NCI-H187 treated with DMSO at 0.1 percent for 48 hours (cell line): ENCODE measurements at places on chromosomes 7 and 10.

DNA sequence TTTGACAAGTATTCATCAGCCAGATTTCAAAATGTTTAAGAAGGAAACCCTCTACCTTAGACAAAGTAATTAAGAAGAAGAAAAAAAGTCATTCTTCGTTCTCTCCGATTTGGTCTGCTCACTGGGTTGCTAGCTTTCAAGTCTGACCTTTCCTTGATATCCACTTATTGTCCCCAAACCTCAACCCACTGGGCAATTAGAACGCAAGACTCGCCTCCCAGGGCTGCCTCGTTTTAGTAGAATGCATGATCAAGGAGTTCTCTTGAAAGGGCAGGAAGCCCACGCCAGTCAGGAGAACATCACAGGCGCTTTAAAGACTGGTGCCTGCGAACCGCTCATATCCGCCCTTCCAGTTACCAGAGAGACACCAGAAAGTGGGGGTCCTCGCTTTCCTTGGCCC lies 637.7 kb downstream of the PARD3 start:
- DNase-seq: no peak

- DNase-seq: no peak
Observed at GRCh38 chr7:37142958-37143357, 305.7 kb downstream of the ELMO1 start.

- no peak for DNase-seq
Observed at GRCh38 chr10:124741922-124742412, 2.2 kb downstream of the FAM53B start.

DNA sequence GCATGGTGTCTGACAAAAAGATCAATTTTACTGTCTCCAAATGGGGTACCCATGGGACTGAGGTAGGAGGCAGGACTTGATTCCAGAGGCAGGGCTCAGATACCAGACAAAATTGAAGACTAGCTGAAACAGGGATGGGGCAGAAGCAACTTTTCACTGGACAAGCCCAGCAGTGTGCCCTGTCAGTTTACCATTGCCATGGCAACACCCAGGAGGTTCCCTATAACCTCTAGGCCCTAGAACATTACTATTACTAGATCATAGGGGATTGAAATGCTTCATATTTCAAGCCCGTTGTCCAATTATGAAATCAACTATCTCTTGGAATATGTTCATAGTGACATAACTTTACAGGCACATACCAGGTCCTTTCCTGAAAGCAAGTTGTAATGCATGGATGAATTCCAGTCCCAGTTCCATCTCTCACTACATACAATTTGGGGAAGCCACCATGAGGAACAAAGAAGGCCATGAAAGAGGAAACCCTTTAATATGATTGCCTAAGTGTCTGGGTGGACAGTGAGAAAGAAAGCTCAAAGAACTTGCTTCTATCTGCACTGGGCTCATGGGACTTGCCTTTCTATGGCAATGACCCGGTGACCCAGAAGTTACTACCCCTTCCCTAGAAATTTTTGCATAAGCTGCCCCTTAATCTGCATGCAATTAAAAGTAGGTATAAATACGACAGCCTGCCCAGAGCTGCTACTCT lies 557.9 kb downstream of the KCNMA1 start:
- no peak for DNase-seq

DNA sequence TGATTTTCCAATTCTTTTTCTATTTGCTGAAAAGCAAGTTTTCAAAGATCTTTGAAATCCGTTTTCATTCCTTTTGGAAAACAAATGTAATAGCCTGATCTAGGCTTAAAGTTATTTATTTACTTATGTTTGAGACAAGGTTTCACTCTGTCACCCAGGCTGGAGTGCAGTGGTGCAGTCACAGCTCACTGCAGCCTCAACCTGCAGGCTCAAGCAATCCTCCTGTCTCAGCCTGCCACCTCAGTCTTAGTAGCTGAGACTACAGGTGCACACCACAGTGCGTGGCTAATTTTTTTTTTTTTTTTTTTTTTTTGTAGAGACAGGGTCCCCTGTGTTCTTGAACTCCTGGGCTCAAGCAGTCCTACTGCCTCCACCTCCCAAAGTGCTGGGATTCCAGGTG lies 4.6 kb downstream of the ST7 start:
- no peak for DNase-seq

GRCh38 chr10:11294831-11295450 lies 277.3 kb downstream of the CELF2 start:
- DNase-seq: no peak

- no peak for DNase-seq
Observed at GRCh38 chr7:67618556-67619162, 622.0 kb downstream of the TYW1 start.

- no peak for DNase-seq
Observed at GRCh38 chr10:86247588-86247987, 119.0 kb downstream of the GRID1 start.

DNA sequence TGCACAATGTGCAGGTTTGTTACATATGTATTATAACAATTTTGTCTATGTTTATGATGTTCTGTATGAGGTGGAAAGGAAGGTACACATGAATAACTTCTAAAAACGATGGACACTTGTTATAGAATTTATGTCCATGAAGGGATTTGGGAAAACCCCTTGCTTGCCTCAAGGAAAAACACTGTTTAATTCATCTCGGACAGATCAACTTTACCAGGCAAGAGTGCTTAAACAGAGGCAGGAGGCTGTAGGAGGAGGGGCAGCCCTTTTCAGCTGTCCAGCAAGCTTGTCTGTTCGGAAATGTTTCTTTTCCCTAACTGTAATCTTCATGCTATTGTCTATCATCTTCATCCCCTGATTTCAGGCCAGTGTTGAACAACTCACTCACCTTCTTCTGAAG lies 200.9 kb downstream of the CDC14C start:
- DNase-seq: no peak

DNA sequence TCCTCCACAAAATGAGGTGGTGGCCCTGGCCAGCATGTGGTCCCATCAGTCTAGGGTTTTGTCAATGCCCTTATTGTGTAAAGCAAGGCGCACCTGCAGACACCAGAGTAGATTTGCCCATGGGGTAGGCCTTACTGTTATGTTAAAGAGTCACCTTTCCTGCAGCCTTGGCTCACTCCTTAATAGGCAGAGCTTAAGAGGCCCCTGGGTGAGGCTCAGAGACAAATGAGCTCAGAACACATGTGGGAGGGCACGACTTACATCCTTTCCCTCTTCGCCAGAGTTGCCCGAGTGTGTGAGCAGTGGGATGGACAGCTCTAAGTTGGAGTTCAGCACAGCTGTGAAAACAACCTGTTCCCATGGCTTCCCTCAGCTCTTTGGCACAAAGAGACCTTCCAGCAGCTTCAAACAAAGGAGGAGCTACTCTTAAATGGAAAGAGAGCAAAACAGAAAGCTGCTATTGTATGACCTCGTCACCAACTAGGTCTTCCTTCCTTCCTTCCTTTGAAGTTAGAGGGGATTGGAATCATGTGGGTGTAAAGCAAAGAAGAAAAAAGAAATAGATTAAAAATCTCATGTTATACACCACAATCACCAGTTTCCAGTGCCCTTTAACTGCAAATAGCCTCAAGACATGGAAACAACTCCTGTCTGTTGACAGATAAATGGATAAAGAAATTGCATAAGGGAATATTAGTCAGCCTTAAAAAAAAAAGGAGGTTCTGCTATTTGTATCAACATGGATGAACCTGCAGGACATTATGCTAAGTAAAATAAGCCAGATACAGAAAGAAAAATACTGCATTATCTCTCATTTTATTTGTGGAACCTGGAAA lies 11.9 kb upstream of the XPNPEP1 start:
- DNase-seq: no peak

GRCh38 chr7:59079-60016 lies 133.0 kb upstream of the FAM20C start:
- DNase-seq: no peak

GRCh38 chr7:23472046-23472445 lies 1.8 kb upstream of the IGF2BP3 start:
- DNase-seq: no peak

GRCh38 chr7:134293002-134293740 lies 23.6 kb downstream of the SLC35B4 start:
- DNase-seq: no peak

DNA sequence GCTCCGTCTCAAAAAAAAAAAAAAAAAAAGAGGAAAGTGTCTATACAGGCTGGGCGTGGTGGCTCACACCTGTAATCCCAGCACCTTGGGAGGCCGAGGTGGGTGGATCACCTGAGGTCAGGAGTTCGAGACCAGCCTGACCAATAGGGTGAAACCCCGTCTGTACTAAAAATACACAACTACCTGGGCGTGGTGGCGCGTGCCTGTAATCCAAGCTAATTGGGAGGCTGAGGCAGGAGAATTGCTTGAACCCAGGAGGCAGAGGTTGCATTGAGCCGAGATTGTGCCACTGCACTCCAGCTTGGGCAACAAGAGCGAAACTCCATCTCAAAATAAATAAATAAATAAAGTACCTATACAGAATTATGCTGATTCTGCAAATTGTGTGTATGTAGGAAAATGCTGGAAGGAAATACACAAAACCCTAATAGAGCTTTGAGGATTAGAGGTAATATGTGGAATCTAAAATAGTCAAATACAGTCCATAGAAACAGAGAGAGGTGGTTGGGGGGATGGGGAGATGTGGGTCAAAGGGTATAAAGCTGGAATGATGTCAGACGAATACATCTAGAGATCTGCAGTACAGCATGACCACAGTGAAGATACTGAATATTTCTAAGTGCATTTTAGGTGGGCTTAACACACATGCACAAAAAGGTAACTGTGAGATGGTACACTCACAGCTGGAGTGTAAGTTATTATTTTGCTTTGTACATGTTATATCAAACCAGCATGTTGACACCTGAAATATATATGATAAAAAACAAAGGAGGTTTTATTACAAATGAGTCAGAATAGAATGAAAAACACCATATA lies 174.5 kb upstream of the KLF14 start:
- no peak for DNase-seq

GRCh38 chr7:27212497-27213432 lies 12.9 kb upstream of the HOXA13 start:
- DNase-seq: no peak

- no peak for DNase-seq
Observed at GRCh38 chr7:157429001-157429679, 92.3 kb downstream of the DNAJB6 start.

GRCh38 chr7:1761097-1761496 lies 91.0 kb downstream of the ELFN1 start:
- no peak for DNase-seq

DNA sequence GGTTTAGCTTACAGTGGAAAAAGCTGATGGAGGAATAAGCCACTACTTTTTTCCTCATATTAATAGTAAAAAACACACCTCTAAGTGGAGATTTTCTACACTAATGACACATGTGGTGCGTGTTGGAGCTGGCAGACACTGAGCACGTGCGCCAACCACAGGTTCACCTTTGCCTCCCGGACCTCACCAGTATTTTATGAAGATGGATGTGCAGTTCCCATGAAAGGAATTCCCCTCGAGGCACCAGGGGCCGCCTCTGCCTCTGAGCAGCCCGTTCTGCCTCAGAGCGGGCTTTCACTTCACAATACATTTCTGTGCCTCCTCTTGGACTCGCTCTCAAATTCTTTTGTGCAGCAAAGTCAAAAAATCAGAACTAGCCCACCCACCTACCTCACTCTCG lies 477.5 kb upstream of the ADARB2 start:
- DNase-seq: no peak

DNA sequence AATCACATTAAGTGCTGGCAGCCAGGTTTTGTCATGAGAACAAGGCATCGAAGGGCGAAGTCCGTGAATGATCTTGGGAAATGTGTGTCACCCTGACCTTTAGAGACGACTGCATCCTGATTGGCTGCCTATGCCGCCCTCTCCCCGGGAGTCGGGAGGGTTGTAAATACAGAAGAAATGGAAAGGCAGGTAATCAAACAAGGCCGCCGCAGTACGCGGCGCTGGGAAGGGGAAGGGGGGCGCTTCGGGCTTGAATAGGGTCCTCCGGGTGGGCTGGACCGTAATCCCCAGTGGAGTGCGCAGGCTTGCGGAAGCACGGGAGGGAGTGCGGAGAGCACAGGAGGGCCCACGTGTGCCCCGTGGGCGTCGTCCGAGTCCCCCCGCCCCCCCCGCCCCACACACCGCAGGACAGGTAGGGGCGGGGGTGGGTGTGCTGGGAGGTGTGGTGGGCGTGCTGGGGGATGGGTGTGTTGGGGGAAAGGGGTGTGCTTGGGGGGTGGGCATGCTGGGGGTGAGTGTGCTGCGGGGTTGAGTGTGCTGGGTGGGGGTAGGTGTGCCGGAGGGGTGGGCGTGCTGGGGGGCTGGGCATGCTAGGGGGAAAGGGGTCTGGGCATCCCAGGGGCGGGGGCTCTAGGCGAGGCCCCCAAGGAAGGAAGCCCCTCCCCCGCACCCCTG lies 169.4 kb downstream of the ARHGAP12 start:
- DNase-seq: no peak

- no peak for DNase-seq
Observed at GRCh38 chr7:151246851-151247580, 1.5 kb downstream of the SMARCD3 start.

DNA sequence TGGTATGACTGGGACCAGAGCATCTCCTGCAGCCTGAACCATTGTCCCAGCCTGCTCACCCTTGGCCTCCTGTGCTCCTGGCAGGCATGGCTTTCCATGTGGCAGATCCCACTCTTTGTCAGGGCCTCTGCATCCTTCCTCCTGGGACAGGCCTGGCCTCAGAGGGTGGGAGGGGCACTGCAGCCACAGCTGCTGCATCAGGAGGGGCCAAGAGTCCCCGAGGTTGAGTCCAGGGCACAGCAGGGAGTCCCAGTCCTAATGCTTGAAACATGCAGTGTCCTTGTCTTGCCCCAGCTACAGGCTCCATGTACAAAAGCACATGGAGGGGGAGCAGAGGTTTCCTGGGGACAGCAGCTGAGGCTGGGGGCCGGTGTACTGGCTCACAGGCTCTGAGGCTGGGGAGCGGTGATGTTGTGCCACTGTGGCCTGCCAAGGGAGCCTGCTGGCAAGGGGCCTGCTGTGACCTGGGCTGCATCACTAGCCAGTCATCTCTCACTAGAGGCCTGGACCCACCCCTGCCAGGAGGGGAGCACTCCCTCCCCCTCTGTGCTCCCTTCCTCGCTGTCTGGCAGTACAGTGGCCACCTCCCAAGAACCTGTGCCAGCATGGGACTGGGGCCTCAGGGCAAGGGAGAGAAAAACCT lies 144.8 kb downstream of the ZNF248 start:
- no peak for DNase-seq

DNA sequence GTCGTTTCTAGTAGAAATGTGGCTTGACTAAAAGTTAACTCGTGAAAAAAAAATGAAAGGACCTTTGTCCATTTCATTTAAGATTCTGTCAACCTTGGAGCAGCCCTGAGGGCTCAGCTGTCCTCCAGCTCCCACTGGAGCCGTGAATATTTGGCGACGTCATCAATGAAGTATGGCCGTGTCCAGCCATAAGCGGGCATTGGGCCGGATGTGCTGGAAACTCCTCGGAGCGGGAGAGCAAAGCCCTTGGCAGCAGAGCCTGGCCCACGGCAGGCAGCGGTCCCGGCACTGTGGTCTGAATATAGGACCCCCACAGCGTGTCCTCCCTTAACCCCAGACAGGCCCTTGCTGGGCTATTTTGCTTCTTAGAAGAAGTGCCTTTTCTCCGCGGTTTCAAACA lies 50.0 kb downstream of the JAKMIP3 start:
- no peak for DNase-seq

DNA sequence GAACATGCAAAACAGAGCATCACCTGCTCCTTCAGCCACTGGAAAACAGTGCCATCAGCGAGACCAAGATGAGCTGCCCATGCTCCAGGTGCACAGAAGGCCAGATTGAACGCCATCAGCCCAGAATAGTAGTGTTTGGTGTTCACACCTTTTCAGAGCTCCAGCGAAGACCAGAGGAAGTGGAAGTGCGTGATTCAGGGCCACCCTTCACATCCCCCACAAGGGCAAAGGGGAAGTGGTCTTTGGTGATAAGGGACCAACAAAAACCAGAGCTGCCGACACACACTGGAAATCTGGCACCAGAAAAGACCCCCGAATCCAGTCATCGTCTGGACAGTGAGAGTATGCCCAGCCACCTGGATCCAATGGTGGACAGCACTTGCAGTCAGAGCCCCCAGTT lies 29.5 kb upstream of the TMEM72 start:
- no peak for DNase-seq
